ENCODE measurements at places on chromosomes 3 and 15. TPM values are rescaled to one million over a fixed set of nuclear protein-coding genes. Genes with fewer than 3 reads are reported as not detected.
A peak's percentile ranks its signal among the peaks of the same experiment; 100 is the strongest.

GRCh38 chr15:29266052-29266582 is 3.5 kb downstream of the NSMCE3 start:
- DNase-seq = no peak

Gene HDGFL3
- total RNA-seq = 58.1 TPM

DNA sequence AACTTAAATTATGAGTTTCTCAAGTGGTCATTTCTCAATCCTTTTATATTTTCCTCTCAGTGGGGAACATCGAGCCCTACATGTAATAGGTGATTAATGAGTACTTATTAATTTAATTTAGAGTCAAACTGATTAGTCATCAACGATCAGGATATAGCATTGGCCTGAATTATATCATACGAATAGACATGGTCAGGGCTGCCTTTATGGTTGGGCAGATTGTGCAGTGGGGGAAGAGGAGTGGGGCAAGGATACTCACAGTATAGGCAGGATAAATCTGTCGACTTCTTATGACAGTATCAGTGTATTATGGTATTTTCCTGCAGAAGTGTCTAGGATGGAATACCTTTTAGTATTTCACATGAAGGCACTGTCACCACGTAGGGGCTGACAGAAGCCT is 27.0 kb downstream of the C2CD4A start:
- no peak for DNase-seq

Gene DNAH12
- 0.28 TPM for total RNA-seq

- peak; percentile 72 for DNase-seq
Measured at GRCh38 chr3:123523023-123523412, 61.8 kb downstream of the HACD2 start.

DNA sequence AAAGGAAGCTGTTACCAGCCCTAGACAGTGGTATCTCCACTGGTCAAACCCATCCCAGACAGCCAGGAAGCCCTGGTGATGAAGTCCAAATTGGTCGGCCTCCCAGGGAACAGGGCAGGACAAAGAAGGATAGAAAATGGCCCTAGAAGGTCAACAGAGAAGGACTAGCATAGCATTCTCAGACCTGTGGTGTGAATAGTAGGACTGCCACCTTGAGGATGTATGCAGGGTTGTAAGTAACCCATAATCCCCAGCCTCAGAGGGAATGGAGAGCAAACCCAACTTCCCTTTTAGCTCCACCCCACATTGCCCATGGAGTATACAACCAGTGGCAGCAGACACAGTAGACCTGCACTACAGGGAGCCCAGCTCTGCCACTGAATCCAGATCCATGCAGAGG is 68.6 kb upstream of the EIF1B start:
- no peak for DNase-seq

DNA sequence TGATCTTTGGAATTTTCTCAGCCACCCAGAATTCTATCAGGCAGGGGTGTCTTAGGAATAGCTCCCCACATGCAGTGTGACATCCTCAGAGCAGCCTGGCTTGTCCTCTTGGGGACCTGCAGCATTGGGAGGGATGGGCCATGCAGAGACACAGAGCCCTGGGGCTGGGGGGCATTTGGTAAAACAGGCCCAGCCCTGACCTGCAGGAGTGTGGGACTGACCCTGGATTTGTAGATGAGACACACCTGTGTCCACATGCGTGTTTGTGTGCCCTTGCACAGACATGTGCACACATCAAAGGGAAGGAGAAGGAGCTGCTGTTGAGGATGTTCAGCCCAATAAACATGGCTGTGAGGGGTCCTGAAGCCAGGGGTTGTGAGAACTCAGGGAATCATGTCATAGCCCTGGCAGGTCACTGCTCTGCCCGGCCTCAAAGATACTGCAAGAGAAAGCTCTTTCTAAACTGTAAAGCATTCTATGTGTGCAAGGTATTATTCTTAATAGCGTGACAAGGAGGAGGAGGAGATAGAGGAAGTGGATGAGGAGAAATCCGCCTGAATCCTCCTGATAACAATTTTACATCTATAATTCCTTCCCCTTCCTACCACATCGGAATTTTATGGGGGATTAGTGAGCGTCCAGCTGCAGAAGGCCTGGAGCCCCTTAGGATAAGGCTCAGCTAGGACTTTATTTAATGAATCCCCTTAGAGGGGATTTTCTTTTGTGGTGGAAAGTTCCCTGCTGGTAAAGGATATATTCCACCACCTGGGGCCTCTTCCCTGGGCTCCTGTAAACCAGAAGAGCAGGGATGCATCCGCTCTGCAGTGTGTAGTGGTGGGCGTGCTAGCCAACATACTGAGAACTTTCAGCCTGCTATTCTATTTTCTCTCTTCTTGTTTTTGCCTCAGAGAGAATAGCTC is 245.5 kb downstream of the EPHB1 start:
- no peak for DNase-seq

Gene H1-8
- not detected for total RNA-seq

GRCh38 chr3:180594631-180595558 is 7.1 kb upstream of the TTC14 start:
- no peak for DNase-seq

DNA sequence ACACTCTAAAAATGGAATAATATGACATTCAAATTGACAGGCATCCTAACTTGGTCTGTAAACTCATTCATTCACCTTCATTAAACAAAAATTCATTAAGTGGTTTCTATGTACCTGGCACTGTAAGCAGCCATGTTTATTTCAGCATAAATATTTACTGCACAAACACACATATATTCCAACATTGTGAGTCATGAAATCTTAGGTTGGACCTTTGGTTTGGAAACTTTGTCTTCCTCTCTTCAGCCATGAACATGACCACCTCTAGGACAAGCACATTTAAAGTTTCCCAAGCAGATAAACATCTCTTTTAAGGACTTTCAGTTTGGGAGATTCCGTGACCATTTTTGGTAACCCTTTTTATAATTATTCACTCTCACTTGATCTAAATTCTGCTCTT is 131.8 kb downstream of the TPRG1 start:
- no peak for DNase-seq

- no peak for DNase-seq
Measured at GRCh38 chr3:56878074-56878473, 76.3 kb upstream of the ARHGEF3 start.

DNA sequence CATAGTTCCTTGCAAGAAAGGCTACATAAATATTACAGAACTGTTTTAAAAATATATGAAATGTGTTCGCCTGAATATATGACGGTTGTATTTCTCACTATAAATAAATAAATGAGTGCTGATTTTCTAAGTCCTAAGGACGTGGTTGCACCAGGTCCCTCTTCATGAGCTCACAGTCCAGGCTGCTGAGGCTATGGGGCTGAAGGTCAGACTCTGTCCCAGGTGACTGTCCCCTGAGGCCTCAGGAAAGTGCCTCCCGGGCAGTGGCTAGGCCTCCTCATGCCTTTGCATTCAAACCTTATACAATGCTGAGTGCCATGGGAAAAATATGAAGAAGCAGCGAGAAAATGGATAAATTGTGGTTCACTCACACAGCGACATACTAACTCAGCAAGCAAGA is 43.5 kb upstream of the SSR3 start:
- DNase-seq = no peak

DNA sequence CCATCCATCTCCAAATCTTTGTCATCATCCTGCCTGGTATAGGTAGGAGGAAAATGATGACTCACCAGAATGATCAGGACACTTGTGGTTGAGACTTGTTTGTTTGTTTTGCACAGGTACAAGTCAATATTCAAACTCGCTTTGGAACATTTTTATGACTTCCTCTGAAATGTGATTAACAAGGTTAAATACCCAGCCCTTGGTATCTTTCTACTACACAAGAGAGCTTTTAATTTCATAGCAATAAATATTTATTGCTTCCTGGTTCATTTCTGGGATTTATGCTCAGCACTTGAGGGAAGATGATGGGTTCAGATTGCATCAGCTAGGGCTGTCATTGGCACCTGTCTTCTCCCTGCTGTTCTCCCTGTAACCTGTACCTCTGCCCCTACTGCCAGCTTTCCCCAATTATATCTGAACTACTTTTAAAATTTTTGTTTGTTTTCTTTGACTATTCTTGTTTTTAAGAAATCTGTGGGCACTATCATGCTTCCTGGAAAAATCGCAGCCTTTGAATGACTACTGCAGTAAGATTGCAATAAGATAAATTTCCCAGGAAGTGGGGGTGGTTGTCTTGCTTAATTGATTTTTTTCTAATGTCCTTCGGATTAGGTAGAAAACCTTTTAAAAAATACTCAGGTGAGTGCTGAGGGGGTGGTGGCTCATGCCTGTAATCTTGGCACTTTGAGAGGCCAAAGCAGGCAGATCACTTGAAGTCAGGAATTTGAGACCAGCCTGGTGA is 24.3 kb upstream of the GCNT3 start:
- no peak for DNase-seq

Gene RTP3
- total RNA-seq = not detected

Gene MCF2L2
- total RNA-seq = 5.0 TPM

GRCh38 chr3:30426293-30426993 is 180.0 kb upstream of the TGFBR2 start:
- DNase-seq = peak; percentile 91

Gene COL6A5
- not detected for total RNA-seq

- no peak for DNase-seq
Measured at GRCh38 chr3:71214797-71215196, 368.7 kb downstream of the FOXP1 start.

Gene TM2D3
- total RNA-seq = 49.3 TPM

GRCh38 chr15:100663915-100664281 is 61.5 kb downstream of the ASB7 start:
- DNase-seq = no peak

DNA sequence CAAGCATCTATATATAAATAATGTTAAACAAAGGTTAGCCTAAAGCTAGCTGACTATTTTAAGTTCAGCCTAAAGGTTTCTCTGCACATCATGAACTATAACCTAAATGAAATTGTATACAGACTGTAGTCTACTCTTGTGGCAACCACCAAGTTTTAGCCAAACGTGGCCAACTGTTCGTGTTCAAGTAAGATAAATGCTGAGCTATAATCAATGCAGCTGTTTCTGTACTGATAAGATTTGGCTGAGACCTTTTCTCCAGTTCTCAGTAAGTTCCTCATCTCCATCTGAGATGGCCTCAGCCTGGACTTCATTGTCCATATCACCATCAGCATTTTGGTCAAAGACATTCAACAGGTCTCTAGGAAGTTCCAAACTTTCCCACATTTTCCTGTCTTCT is 43.7 kb upstream of the IGSF10 start:
- DNase-seq = no peak

Gene DZIP1L
- 22.4 TPM for total RNA-seq

GRCh38 chr3:155496206-155496605 is 202.7 kb upstream of the STRIT1 start:
- DNase-seq = no peak

GRCh38 chr3:152026033-152026556 is 152.7 kb downstream of the SUCNR1 start:
- DNase-seq = no peak

GRCh38 chr3:118641608-118642007 is 393.0 kb downstream of the IGSF11 start:
- no peak for DNase-seq

DNA sequence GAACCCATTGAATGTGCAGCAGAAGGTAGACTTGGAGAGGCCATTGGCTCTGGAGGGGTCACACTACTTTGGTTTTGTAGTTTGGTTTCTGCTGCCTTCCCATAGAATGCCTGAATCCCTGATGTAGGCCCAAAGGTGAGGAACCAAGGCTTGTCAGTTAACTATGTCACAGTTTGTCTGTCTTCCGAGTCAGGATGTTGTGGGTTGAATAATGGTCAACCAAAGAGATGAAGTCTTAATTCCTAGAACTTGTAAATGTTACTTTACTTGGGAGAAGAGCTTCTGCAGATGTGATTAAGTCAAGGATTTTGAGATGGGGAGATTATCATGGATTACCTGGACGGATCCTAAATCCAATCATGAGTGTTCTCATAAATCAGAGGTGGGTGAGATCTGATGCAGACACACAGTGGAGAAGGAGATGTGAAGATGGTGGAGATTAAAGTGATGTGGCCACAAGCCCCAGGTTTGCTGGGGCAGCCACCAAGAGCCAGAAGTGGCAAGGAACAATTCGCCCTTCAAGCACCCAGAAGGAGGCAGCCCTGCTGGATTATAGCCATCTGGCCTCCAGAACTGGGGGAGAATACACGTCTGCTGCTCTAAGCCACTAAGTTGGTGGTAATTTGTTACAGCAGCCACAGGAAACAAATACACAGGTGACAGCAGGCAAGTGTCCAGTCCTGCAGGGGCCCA is 2.3 kb upstream of the CCR8 start:
- no peak for DNase-seq

Gene SEMA6D
- total RNA-seq = 6.9 TPM

GRCh38 chr3:71056327-71056726 is 527.2 kb downstream of the FOXP1 start:
- no peak for DNase-seq

GRCh38 chr15:81175496-81175895 is 21.2 kb upstream of the IL16 start:
- no peak for DNase-seq

Gene DISP2
- total RNA-seq = 0.36 TPM

Gene TERC
- total RNA-seq = 111 TPM

Gene SMCO1
- total RNA-seq = not detected

DNA sequence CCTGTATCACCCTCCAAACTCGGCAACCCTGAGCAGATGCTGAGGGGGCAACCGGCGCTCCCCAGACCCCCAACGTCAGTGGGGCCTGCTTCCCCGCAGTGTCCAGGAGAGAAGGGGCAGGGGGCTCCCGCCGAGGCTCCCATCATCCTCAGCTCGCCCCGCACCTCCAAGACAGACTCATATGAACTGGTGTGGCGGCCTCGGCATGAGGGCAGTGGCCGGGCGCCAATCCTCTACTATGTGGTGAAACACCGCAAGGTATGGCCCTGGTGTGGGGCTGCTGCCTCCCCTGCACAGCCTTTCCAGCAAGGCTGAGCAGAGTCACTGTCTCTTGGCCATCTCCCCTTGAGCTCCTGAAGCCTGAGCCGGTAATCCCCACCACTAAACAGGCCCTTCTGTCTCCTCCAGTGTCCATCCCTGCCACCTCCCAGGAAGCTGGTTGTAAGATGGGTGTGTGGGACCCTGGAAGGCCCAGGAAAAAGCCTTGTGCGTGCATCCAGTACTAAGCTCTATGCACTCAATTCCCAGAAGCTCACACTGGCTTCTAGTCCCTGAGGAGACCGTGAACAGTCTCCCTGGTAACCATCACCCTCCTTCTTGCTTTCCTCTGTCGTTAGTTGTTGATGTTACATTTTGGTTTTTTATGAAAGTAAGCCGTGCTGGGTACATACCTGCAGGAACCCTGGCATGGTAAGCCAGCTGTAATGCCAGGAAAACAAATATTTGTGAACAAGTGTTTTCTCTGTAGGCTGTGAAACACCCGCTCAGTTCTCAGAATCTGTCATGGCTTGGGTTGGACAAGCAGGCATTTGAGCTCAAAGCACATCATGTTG is 63.3 kb downstream of the BOC start:
- DNase-seq = peak; percentile 63

Gene SLC28A2
- total RNA-seq = not detected

- no peak for DNase-seq
Measured at GRCh38 chr3:135412475-135412874, 553.1 kb upstream of the PPP2R3A start.

GRCh38 chr3:51934139-51934850 is 7.4 kb downstream of the RRP9 start:
- peak; percentile 59 for DNase-seq

- peak; percentile 22 for DNase-seq
Measured at GRCh38 chr3:126329927-126330725, 27.1 kb downstream of the KLF15 start.

Gene SNX22
- total RNA-seq = under 0.01 TPM

Gene TMEM108
- total RNA-seq = 0.95 TPM
